ENCODE measurements at places on chromosomes 13 and 19.
A peak's percentile ranks its signal among the peaks of the same experiment; 100 is the strongest.

DNA sequence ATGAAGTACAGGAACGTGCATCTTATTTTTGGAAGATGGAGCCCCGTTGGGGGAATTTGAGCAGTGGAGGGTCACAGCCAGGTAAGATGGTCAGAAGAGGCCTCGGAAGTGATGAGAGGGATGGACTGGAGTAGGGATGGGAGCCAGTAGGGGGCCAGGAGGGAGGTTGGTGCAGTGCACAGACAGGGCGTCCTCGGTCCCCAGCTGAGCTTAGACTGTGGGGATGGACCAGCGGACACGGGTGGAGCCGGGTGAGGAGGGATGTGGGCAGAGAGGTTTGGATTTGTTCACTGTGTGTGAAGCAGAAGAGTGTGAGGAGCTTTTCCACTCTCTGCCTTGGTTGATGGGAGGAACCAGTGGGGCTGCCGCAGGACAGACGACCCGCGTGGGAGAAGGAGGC is 10.6 kb downstream of the RPS9 start:
- no peak for DNase-seq

DNA sequence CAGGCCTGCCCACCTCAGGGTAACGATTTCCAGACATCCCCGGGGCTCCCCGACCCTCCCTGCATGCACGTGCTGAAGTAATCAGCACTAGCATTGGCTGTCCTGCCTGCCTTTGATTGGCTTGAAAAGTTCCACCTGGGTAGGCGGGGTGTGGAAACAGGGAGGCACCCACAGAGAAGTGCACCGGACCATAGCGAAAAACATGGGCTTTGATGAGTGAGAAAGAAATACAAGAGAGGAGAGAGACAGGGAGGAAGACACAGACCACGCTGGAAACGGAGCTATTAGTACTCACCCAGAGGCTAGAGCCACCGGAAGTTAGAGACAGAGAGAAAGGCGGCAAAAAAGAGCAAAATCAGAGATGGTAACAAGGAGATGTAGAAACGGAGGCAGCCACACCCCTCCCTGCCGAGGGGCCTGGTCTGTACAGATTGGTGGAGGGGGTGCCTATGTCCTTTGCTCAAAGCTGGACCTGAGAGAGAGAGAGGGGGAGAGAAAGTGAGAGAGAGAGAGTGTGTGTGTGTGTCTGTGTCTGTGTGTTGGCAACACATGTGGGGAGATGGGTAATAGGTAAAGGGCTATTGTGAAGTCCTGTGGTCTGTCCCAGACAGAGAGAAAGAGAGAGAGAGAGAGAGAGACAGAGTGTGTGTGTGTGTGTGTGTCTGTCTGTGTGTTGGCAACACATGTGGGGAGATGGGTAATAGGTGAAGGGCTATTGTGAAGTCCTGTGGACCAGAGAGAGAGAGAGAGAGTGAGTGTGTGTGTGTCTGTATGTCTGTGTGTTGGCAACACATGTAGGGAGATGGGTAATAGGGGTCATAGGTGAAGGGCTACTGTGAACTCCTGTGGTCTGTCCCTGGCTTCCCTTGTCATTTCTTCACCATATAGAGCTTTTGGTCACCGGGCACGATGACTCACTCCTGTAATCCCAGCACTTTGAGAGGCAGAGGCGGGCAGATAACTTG is 2.9 kb downstream of the CGB3 start:
- DNase-seq: no peak

DNA sequence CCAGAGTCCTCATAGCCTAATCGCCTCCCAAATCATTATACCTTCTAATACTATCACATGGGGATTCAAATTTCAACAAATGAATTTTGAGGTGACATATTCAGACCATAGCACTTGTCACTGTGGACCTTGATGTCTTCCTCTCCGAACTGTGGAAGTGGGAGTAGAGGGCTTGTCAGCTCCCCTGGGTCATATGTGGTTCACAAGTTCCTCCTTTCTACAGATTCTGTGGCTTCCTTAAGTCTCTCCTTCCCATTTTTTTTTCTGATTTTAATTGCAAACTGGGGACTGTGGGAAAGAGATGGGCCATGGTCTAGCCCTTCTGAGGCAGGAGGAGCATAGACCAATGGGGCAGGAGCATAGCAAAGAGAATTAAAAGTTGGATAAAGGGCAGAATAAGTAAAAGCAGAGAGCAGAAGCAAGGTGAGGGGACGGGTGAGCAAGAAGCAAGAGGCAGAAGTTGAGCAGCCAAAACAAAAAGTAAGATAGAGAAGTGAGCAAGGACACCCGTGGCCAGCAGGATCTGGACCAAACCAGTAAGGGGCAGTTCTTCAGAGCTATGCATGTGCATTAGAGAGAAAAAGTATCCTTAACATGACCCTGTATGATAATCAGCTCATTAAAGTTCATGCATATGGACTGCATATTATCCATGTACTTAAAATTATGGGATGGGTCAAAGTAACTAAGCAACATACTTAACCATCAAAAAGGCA is 2.6 kb upstream of the SIGLEC7 start:
- DNase-seq: no peak

DNA sequence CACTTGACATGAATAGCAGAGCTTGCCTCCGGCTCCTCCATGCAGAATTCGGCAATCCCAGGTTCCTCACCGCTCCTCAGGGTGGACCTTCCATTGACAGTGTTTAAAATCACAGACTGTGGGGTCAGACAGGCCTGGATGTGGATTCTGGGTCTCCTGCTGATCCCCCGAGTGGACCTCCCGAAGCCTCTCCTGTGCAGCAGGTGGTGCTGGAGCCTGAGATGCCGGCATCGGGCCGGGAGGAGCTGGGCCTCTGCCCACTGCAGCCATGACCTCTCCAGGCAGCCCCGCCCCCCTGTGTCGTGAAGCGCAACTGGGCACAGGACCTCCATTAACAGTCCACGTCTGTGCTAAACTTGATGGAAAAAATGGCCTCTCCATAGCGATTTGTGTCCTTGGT is 10.5 kb upstream of the CDC16 start:
- DNase-seq: no peak

GRCh38 chr19:1082165-1082927 is 12.8 kb downstream of the POLR2E start:
- peak; percentile 93 for DNase-seq

DNA sequence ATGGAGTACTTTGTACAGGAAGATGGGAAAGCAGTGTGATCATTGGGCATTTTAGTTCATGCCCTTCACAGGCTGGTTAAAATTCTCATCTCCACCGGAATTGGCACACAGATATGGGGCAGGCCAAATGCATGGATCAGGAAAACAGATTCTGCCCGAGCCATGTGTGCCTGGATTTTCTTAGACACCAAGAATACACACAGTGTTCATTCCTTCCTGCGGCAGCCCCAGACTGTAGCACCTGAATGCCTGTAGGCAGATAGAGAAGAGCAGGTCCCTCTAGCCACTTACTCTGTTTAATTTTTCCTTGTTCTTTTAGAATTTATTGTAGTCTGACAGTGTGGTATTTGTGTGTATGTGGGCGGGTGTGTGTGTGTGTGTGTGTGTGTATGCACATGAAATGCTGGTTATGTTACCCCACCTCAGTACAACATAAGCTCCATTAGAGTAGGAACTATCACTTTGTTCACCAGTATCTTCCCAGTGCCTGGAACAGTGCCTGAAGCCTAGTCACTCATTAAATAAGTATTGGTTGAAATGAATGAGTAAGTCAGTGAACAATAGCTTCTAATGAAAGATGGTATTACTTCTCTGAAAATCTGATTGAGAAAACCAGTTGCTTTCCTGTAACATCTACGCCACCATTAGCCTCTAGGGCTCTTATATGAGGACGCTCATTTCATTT is 41.7 kb downstream of the FRY start:
- no peak for DNase-seq

GRCh38 chr19:49387936-49388372 is at the start of gene KASH5:
Gene KASH5, plus strand, starts transcription at chr19:49388249. Its CDS starts 2,635 bp downstream, at chr19:49390884.
- DNase-seq: no peak

- no peak for DNase-seq
Observed at GRCh38 chr13:112779856-112780604, 90.2 kb downstream of the ATP11A start.

- DNase-seq: no peak
Observed at GRCh38 chr13:36639610-36640009, 34.2 kb upstream of the SERTM1 start.

DNA sequence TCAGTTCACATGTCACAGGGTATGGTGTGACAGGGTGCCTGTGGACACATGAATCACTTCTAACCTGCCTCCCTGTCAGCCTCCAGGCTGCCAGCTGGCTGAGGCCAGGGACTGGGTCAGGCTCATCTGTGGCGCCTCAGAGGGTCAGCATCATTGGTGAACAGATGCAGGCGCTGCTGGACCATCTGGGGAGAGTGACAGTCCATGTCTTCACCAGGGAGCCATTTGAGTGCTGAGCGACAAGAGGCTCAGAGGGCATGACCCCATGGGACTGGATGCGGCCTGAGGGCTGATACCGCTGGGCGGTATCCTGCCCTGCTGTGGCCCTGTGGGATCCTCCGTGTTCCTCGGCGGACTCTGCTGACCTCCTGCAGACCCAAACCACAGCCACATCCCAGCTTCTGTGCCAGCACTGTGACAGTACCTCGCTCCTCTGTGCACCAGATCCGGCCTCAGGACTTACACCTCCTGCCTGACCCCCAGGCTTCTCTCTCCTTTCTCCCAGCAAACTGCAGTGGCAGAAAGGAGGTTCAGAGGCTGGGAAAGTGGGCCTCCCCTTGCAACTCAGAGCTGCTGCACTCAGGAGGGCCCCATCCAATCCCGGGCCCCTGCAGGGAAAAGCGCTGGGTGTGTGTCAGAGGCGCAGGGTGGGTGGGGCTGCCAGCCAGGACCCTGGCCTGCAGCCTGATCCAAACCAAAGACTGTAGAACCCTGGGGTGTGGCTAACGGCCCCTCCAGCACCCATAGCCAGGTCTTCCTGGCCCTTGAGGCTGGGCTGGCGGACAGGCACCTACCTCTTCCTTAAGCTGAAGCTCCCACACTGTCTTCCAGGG is 10.2 kb downstream of the ACTMAP start:
- no peak for DNase-seq

DNA sequence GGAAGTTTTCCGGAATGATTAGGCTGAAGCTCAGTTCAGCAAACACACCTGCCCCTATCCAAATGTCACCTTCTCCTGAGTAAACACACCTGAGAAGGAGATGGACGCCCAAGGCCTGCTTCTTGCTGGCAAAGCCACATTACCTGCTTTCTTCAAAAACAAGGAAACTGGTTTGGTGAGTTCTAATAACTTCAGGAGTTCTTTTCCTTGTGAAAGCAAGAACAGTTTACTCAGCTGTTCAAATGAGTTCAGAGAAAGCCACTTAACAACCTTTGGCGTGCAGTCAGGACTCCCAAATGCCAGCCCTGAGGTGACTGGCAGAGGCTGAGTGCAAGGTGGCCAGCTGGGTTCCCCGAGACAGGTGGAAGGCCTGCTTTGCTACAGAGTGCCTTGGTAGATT is 160.5 kb downstream of the STK24 start:
- DNase-seq: peak; percentile 69

DNA sequence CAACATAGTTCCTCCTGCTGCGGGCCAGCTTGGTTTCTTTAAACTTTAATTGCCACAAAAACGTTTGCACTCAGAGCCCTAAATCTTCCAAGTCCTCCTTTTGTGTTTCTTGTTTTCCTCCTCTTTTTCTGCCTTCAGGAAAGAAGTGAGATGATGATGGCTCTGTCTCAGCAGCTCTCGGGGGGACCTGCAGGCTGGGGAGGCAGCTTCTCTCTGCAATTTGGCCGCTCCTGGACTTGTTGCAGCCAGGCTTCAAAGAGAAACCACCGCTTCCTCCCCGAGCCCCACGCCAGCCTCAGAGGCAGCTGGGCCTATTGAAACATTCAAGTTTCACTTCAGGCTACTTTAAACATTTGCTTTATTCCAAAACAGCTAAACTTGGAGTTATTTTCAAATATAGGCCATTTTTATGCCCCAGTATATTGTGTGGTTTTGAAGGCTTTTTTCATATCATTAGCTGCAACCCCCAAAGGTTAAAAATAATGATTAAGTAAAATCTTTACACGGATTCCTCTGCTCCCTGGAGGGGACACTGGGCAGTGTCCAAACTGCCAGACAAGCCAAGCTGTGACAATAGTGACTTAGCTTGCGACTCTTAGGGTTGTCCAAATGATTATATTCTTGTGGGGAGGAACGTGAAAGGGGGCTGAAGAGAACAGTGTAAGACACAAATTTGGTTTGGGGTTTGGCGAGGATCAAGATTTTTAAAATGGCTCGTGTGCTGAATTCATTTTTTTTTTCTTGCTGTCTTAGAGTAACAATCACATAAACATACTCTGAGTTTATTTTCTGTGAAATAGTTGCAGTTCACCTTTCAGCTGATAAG is 330.8 kb downstream of the DLEU7 start:
- no peak for DNase-seq

DNA sequence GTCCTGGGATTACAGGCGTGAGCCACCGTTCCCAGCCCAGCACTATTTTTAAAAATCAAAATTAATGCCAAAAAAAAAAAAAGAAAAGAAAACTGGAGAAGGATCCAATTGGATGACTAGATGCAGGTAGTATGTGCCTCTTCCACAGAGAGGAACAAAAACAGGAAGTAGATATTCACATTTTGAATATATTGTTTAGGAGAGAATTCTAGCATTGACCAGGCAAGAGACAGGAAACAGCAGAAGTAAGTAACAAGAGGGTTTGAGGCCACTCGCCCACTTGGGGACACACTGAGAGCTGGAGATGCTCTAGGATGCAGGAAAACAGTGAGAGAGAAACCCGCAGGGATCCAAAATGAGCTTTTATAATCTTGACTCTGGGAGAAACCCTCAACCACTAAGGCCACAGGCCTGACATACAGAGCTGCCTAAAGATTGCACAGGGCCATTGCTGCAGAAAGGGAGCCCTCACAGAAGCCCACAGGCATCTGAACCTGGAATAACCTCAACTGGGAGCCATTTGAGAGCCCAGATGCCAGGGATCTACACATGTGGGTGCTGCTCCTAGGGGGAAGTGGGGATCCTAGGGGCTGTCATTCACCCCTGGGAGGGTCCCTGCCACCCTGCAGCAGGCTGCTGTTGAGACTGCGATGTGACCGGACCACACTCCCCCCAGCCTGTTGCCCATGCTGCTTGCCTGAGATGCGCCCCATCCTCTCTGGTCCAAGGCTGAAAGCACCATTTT is 28.2 kb downstream of the IGFL2 start:
- DNase-seq: no peak

DNA sequence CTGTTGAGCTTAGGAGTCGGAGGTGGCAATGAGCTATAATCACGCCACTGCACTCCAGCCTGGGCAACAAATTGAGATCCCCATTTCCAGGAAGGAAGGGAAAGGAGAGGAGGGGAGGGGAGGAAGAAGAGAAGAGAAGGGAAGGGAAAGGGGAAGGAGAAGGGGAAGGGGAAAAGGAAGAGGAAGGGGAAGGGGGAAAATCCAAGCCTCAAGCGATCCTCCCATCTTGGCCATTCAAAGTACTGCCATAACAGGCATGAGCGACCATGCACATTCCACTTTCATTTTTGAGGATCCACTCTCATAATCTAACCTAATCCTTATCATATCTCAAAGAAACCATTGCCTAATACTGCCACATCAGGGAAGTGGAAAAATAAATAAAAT is 14.9 kb downstream of the ZNF443 start:
- DNase-seq: no peak

GRCh38 chr13:108272333-108272732 is 2.8 kb downstream of the TNFSF13B start:
- DNase-seq: no peak

All from NCI-H1417 treated with DMSO at 0.1 percent for 48 hours (cell line).